ENCODE measurements at places on chromosomes 2 and 18. TPM values are rescaled to one million over a fixed set of nuclear protein-coding genes. Genes with fewer than 3 reads are reported as not detected.

Gene AQP4
- not detected for total RNA-seq

GRCh38 chr2:236109473-236109872 is 58.7 kb downstream of the GBX2 start:
- DNase-seq, result no peak

- DNase-seq, result no peak
Measured at GRCh38 chr2:2650608-2651375, 319.7 kb upstream of the MYT1L start.

DNA sequence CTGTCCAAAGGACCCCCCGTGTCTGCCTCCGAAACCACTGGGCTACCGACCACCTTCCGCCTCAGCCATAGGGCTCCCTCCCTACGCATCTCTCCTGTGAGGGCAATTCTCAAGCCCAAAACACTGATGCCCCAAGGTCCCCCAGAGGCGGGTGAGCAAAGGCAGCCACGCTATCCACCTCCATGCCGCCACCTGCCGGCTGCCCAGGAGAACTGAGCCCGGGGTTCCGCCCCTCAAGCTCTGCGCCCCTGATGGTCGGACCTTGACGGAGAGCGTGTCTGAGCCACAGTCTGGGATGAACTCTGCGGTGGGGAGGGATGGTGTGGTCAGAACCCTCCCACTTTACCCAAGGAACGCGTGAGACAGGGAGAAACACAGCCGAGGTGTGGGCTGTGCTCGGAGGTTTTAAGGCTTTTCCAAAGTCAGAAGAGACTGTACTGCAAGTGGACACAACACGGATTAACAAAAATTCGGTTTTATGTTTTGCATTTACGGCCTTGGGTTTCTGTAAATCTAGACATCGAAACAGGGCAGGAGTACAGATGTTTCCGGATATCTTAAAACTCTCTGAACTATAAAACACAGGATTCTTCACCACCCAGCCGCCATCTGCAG is 114.1 kb downstream of the ZNF516 start:
- no peak for DNase-seq

GRCh38 chr2:198587240-198587639 is 782.8 kb downstream of the PLCL1 start:
- DNase-seq, result no peak

- no peak for DNase-seq
Measured at GRCh38 chr18:2538236-2538635, 33.1 kb downstream of the METTL4 start.

- DNase-seq, result no peak
Measured at GRCh38 chr2:8520791-8521344, 161.0 kb upstream of the ID2 start.

Gene C2orf66
- total RNA-seq, result not detected

Gene POTEC
- total RNA-seq, result not detected

Gene SLC4A3
- total RNA-seq, result 2.6 TPM

All from M059J (cell line).